ENCODE measurements at places on chromosomes 5 and 9. TPM values are rescaled to one million over a fixed set of nuclear protein-coding genes. Genes with fewer than 3 reads are reported as not detected.

DNA sequence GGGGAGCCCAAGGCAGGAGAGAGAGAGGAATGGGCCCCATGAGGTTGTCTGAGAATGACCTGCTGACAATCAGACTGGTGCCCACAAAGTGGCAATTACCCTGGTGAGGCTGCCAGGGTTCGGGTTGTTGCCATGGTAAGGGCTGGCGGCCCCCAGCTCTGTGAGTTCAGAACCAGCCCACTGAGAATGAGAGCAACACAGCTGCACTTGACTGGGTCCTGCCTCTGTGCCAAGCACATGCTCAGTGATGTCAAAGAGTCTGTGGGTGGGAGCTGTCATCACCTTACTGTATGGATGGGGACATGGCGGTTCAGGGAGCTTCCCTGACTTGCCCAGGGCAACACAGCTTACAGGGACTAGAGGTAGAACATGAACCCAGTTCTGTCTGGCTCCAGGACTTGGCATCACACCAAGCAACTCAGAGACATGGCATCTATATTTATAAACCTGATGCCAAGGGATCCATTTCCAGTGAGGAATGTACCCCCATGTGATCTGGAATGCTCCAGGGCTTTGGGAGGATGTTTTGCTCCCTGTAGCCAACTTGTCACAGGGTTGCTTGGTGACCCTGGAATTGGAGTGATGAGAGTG lies 38.2 kb upstream of the TEX48 start:
- DNase-seq, result no peak

Gene GCNT4
- total RNA-seq, result 3.2 TPM

Gene KIAA0825
- total RNA-seq, result 3.2 TPM

Gene PPP1R26
- 48.0 TPM for total RNA-seq

Gene GPR151
- total RNA-seq, result not detected

DNA sequence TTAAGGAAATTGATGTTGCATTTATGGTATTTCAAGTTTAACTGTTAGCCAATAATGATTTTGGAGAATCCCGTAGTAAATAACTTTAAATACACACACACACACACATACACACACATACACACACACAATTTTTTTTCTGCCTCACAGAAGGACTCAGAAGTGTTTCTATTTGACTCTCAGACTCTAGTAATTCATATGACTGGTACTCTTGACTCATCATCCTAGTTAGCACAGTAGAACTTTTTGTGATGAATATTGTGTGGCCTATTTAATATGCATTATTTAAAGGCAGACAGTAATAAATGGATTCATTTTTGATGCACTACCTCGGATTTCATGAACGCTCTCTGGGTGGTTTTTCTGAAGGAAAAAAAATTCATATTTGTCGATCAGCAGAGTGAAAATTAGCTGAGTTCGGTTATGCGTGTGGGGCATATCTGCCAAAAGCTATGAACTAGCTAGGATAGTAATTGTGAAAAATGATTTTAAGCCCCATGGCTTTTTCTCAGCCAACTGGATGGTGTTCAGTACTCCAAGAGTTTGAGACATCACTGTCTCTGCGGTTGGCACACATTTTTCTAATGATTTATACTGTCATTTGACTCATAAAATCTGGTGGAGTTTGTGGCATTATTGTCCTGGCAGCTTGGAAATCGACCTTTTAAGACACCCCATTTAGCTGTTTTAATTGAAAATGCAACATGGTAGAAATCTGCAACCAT lies 102.2 kb downstream of the PCSK5 start:
- no peak for DNase-seq

DNA sequence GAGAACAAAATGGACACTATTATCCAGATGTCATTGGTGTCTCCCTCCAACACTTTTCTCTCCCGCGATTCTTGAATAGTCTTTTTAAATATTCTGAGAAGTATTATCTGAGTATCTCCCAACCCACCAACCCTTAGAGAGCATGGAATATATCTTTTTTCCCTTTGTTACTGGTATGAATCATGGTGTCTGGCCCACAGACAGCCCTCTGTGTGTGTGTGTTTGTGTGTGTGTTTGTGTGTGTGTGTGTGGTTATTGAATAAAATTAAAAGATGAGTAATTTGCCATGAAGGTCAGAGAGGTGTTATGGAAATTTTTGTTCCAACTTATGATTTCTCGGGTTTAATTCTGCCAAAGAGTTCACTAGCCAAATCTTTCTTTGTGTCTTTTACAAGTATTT lies 47.7 kb downstream of the CAMK4 start:
- DNase-seq, result no peak

Data from kidney epithelial cell (primary cell).